Fibroblast of skin of left biceps (primary cell): ENCODE measurements at places on chromosomes 12 and 14.

DNA sequence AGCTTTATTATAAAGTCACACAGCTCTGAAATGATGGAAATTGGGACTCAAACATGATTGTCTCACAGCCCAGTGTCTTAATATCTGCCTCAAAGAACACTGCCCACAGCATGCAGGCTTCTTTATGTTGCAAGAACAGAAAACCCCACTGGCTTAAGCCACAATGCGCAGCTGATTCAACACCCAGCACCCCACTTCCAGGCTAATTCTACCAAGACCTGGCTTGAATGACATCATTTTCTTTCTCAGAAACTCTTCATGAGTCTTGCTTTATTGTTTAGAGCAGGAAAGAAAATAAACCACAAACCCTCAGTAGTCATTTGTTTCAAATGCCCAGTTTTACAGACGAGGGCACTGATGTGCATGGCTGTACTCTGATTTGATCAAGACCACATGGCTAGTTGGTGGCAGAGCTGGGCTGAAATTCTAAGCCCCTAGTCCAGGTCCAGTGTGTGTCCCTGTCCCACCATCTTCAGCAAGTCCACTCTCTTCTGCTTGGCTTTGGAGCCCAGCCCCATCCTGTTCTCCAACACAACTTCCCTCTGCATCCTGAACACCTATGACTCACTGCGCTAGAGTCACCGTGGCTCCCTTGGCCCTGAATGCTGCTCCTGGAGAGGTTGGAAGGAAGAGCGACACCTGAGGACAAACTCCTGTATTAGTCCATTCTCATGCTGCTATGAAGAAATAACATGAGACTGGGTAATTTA is 50.3 kb upstream of the SRSF5 start:
- DNase-seq = peak; percentile 47

- DNase-seq = no peak
These were observed 1031.9 kb upstream of the LRFN5 start for GRCh38 chr14:40574780-40575179.

DNA sequence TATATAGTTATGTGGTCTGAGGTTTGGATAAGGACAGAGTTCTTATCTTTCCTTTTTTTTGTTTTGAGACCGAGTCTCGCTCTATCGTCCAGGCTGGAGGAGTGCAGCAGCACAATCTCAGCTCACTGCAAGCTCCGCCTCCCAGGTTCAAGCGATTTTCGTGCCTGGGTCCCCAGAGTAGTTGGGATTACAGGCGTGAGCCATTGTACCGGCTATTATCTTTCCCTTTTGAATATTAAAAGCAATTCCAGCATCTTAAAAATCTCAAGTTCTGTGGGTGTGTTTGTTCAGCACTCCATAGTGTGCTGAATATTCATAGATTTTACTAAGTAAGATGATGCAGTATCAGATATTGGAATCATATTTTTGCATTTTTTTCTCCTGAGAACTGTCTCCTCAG is 404.4 kb upstream of the RGS6 start:
- DNase-seq = no peak

- DNase-seq = no peak
These were observed 562 bp downstream of the PAN2 start for GRCh38 chr12:56333197-56333678.

GRCh38 chr14:82854901-82855300 is 1321.2 kb upstream of the SEL1L start:
- no peak for DNase-seq

DNA sequence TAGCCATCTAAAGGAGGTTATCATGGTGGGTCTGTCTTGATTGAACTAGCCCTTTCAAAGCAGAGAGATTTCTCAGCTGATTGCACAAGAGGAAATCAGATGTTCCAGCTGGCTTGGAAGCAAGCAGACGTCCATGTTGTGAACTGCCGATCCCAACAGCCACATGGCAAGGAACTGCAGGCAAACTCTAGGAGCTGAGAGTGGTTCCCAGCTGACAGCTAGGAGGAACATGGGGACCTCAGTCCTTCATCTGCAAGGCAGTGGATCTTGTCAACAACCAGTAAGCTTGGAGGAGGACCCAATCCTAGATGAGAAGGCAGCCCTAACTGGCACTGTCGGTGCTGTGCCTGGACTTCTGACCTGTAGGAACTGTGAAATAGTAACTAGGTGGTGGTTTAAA is 7.7 kb downstream of the ACVR1B start:
- no peak for DNase-seq

DNA sequence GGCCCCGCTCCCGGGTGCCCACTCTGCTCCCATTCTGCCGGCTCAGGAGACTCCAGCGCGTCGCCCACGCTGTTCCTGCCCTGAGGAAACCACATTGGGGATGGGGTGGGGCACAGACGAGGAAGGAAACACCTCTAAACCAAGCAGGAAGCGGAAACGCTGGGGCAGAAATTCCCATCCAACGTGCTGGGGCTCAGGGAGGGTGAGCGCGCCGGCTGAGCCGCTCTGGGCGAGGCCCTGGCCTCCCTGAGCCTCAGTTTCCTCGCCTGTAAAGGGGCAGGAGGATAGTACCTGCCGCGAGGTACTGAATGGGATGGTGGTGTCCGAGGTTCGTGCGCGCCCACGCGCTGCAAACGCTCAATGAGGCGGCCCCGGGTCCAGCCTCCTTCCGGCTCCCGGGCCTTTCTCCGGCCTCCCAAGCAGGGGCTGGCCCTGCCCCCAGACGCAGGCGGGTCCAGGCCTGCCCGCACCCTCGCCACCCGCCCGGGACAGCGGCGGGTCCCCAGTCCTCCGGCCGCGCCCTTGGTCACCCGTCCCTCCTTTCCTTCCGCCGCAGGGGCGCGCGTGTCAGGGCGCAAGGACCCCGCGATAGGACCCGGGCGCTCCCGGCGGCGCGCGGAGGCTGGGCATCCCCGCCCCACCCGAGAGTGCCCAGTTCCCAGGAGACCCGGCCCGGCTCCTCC is 673 bp downstream of the BEGAIN start:
- DNase-seq = no peak

DNA sequence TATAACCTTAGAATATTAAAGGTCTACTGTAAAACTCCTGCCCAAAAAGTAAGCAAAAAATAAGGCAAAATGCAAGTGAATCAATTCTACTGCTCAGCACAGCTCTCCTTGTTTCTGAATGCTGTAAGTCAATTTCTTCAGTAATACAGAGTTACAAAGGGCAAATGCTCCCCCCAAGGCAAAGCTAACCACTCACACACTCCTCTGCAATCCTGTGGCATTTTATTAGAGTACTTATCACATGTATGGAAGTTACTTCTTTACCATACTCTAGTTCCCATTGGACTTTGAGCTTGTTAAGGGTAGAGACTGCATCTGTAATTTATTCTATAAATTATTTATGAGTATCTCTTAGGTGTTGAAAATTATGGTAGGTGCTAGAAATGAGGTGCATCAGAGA is 27.2 kb downstream of the SEL1L start:
- DNase-seq = no peak

- no peak for DNase-seq
These were observed 231.2 kb upstream of the PLEKHG7 start for GRCh38 chr12:92471551-92471950.

DNA sequence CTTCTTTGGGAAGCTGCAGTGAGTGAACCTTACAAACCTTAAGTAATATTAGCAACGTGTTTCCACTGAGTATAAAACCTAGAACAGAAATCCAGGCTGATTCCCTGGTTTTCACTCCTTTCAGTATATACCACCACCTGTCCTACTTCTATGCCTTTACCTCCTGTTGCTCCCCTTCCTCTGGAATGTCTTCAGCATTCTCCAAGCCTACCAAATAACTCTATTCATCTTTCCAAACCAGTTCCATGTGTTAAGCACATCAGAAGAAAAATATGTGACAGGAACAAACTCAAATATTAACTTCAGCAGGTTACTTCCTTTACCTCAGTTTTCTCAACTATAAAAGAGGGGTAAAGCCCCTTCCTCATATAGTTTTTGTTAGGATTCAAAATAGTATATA is 39.8 kb downstream of the LIMA1 start:
- DNase-seq = no peak
